ENCODE measurements at places on chromosomes 12 and 14.
A peak's percentile ranks its signal among the peaks of the same experiment; 100 is the strongest.

DNA sequence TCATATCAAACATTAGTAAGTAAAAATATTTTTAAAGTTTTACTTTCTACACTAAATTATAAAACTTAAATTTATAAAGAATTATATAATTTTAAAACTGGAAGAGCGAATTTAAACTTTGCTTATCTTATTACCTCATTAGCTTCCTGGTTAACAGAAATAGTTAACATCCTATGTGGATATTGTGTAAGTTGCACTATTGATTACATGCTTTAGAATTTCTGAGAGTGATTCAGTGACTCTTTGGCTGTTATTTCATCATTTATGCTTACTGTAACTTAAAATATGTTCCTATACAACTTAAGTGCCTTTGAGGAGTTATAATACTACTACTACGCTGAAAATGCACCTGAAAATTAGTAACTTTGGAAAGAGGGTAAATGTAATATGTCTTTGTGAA lies 101.4 kb downstream of the FOXA1 start:
- no peak for DNase-seq

DNA sequence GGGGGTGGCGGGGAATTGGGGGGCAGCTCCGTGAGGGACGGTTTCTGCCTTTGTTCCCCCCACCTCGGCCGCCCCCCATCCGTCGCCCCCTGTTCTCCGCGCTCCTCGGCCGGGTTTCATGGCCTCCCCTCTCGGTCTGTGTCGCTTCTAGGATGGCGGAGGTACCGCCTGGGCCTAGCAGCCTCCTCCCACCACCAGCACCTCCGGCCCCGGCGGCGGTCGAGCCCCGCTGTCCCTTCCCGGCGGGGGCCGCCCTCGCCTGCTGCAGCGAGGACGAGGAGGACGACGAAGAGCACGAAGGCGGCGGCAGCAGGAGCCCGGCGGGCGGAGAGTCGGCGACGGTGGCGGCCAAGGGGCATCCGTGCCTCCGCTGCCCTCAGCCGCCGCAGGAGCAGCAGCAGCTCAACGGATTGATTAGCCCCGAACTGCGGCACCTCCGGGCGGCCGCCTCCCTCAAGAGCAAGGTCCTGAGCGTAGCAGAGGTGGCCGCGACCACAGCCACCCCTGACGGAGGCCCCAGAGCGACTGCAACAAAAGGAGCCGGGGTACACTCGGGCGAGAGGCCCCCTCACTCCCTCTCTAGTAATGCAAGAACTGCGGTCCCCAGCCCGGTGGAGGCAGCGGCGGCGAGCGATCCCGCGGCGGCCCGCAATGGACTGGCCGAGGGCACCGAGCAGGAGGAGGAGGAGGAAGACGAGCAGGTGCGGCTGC lies 575 bp downstream of the NAA30 start:
- no peak for DNase-seq

- DNase-seq = no peak
These were observed 118.1 kb upstream of the OR4E1 start for GRCh38 chr14:21791749-21792148.

DNA sequence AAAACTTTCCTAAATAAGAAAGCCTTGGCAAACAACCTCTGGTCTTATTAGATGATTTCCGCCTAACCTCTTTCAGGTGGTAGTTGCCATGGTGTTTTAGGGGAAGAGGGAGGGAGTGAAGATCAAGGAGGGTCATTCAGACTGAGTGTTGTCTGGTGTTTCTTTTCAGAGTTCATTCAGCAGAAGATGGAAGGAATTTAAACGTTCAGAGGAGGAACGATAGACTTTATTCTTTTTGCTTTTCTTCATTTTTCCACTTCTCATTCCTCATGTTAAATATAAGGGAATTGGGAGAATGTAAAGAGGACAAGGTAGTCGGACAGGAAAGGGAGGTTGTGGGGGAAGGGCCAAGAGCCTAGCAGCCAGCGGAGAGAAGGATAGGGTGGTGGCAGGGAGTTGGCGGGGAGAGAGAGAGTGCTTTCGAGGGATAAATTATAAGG lies 17.4 kb upstream of the SALL2 start:
- DNase-seq = no peak

GRCh38 chr14:96086032-96086431 lies 46.9 kb downstream of the C14orf132 start:
- DNase-seq = no peak

DNA sequence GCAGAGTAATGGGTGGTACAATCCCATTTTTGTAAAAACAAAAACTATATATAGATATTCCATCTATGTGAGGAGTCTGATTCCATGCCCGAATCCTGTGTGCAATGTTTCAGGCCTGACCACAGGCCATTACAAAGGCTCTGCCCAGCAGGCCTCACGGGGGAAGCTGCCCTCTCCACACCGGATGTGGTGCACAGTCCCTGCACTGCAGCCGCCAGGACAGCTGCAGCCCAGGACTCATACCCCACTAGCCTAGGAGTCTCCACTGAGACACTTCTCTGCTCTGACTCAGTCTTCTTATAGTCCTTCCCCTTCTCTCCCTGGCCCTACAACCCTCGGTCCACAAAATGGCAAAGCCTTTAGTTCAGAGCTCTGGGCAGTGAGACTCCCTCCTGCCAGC lies 190.4 kb downstream of the PPM1H start:
- no peak for DNase-seq

GRCh38 chr14:94132285-94132887 lies 3.0 kb upstream of the IFI27L2 start:
- no peak for DNase-seq

GRCh38 chr14:89344920-89345254 lies 72.1 kb downstream of the FOXN3 start:
- no peak for DNase-seq

- no peak for DNase-seq
These were observed 32.7 kb downstream of the VCPKMT start for GRCh38 chr14:50083467-50084337.

DNA sequence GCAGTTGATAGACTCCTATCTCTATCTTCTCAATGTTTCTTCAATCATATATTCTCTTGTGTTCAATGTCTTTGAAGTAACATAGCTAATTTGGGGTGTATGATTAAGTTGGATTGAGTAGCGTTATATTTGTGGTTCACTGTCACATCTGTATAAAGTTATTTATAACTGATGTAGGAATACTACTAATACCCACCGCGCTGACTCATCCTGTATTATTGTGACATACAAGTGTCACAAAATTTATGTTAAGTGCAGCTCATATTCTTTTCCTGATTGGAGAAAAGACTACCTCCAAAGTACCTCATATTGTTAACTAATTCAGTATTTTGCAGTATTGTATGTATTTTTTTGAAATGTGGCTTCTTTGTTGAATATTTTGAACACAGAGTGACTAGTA lies 940.8 kb downstream of the SLC6A15 start:
- no peak for DNase-seq

DNA sequence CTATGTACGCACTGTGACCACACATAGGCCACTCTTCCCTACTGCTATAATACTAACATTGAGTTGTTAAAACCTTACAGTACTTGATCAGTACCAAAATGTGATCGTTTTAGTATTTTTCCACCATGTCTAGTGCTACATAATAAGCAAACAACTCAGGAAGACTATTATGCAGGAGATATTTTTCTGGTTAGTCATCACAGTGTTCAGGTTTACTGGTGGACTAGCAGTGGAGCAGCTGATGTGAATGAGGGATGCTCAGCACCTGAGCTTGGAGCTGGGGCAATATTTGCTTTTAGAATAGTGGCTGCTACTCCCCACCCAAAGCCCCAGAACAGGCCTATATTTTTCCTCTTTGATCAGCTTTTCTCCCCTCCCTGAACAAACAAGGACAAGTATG lies 513.1 kb downstream of the KCNH5 start:
- no peak for DNase-seq

GRCh38 chr12:131694116-131694838 lies 16.6 kb upstream of the SFSWAP start:
- no peak for DNase-seq

DNA sequence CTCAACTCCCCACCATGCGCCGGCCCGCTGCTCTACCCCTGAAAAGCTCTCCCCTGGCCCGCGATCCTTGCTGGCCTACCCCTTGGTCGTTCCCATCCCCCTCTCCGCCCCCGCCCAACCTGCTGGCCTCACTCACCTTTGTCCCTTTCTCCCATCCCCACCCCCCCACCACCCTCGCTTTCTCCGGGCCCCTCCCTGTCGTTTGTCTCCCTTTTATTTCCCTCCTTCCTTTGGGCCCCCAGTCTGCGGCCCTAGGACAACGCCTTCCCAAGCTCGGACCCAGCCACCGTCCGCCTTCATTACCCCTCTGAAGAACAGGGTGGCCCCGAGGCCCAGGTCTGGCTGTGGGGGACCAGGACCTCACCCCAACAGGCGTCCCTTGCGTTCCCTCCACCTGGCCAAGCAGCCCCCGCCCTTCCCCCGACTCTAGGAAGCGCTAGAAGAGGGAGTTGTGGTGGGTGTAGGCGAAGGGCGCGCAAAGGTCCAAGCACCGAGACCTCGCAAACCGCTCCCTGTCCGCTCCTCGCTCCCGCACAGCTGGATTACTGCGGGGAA lies 6.9 kb upstream of the SLC7A7 start:
- DNase-seq = no peak

DNA sequence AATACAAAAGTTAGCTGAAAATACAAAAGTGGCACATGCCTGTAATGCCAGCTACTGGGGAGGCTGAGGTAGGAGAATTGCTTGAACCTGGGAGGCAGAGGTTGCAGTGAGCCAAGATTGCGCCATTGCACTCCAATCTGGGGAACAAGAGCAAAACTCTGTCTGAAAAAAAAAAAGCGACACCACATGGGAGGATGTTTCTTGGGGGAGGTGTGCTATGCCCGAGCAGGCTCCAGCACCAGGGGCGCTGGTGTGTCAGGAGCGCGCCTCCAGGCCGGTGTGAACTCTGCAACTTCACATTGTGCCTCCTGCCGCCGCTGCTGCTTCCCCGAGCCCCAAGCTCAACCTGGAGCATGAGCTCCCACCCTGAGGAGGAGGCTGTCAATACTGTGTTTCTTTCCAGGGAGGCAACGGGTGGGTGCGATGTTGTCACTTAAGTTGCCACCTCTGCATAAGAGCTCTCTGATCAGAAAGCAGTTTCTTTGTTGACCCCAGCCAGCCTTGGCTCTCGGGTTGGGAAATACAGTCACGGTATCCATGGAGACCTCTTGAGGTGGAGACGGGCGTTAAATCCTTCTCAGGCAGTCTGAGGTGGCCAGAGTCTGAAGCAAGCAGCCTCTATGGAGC lies 18.9 kb downstream of the DEGS2 start:
- no peak for DNase-seq

DNA sequence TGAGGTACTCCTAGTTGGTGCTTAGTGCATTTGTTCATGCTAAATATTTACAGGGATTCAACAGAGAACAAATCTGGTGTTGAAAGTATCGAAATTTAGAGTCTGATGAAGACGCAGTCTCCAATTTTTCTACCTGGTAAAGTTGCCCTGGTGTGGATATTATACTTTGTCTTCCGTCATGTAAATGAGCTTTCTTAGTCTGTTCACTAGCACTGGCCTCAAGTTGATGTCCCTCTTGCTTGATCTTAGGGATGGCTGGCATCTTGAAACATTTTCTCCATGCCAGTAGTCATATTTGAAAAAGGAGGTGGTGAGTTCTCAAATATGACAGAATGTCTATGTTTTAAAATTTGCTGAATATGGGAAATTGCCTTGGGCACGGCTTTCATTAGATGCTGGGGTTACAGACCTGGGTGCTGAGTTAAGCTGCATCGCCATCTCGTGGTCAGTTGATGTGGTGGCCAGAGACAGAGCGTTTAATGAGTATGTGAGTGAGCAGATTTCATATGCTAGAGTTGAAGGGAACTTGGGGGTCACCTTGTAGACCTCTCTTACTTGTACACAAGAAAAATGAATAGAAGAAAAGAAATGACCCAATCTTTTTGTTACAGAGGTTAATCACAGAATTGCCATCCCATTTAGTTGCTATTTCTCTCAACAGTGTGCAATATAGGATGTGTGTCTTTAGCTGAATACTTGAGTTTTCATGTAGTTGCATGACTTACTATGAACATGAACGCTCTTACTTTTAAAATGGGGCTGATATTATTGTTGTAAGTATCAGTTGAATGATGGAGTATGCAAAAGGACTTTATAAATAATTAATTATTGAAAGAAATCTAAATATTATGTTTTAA lies 172.8 kb upstream of the DCN start:
- no peak for DNase-seq

DNA sequence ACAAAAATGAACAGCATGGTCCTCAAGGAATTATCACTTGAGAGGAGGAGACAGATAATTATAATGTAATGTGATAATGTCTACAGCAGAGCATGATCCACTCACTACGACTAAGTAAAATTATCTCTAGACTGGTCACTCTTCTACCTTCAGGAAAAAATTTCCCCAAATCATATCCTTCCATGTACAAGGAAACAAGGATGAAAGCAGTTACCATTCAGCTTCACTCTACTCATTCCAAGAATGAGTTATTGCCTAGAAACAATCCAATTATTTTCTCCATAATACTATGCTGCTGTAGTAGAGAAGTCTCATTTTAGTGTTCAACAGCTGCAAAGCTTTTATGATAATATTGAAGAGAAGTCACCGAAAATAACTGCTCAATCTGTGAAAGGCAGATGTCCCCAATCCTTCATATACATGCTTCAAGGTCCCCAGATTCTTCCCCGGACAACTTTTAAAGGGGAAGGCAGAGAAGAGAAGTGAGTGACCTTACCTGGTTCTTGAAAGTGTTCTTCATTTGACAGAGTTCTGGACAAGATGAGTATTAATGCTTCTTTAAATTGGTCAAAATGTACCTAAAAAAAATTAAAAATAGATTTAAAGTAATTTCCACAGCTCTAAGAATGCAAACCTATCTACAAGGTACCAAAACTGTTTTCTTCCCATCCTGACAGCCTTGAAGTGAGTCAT lies 24.6 kb downstream of the NIN start:
- no peak for DNase-seq

DNA sequence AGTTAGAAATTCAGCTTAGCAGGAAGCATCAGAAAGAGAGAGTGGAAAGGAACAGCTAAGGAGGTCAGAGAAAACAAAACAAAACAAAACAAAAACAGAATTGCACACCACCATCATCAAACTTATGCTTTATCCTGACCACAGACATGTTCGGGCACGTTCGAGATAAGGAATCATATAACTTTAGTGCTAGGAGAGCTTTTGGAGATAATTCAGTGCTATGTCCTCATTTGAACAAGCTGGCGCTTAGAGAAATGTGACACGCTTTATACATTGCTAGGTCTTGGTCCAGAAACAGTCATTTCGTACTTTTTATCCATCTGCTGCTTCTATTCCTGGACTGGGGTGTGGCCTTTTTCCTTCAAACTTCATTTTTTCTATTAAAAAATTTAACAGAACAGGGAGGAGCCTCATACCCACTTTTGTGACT lies 213.1 kb downstream of the PTPRO start:
- DNase-seq = no peak

GRCh38 chr14:35159742-35160409 lies 37.5 kb downstream of the PRORP start:
- peak; percentile 78 for DNase-seq

DNA sequence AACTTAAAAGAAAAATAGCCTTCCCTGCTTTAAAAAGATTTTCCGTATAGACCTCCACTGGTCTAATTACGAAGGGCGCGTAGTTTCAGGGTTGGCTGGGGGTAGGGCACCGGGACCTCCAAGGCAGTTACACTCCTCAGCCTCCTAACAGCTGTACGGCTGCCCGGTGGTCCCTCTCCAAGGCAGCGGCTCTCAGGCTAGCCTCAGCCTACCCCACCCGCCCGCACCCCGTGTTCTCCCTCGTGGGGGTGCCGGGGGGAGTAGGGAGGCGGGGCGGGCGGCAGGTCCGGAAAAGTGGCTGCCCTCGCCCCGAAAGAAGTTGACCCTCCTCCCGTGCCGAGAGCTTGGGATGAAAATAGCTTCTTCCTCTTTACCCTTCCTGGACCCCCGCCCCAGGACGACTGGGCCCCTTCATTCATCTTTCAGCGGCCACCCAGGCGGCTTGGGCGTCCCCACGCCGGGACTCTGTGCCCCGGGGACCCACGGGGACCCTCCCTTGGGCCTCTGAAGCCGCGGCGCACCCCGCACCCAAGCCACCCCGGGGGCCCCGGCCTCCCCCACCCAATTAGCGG lies 991 bp upstream of the RCOR1 start:
- no peak for DNase-seq

All from AG09309 (cell line).